Kidney (tissue), 22 donors: ENCODE measurements at places on chromosomes 4 and X.

DNA sequence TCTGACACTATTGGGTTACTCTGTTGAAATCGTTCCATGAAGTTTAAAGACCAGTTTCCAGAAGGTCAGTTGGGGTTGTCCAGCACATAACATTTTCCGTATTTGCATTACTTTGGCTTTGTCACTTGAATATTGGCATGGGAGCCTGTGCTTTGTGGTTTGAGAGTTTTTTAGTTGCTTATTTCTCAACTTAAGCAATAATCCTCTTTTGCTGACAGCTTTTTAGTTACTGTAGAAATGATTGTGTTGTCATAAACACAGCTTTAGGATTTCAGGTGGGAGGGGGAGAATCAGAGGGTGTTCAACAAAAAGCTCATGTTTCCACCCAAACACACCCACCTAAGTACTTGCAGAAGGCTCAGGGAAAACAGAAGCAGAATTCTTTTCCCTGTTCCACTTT, 210.7 kb upstream of the TLL1 start:
- no peak for DNase-seq

- DNase-seq, result no peak
These were observed 22.9 kb downstream of the FHL1 start for GRCh38 chrX:136170139-136170800.

DNA sequence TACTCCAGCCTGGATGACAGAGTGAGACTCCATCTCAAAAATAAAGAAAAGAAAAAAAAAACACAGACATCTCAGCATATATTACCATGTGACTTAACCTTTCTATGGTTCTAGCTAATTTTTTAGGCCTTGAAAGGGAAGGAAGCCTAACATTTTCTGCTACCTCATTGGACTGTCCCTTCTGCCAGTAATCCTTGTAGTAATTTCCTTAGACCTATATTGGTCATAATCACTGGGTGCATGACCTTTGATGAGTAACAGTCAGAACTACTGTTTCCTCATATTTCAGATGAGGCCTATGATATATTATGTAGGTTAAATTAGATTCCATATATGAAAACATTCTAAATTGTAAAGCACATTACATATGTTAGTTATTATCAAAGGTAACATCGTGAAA, 9.6 kb downstream of the XIAP start:
- no peak for DNase-seq

GRCh38 chrX:112651766-112652165, 28.0 kb downstream of the LHFPL1 start:
- DNase-seq, result no peak

DNA sequence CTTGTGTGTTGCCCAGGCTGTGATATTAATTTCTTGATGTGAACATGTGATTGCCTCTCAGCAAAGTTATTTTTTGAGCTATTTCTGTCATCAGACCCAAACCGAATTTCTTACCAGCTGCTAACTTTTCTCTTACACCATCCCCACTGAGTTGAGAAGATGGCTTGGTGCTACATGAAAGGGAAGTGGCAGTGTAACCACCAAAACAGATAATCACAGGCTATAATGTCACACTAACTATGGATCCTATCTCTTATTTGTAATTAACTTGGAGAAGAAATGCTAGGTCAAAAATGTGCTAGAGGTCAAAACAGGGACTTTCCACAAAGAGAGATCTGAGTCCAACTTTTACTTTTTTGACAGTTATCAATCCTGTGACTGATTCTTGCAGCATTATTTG, 43.8 kb downstream of the ELOVL6 start:
- no peak for DNase-seq

- peak; percentile 12 for DNase-seq
These were observed 101.2 kb downstream of the ZNF674 start for GRCh38 chrX:46444011-46444410.

GRCh38 chr4:157389741-157390140, 169.2 kb downstream of the GRIA2 start:
- DNase-seq, result no peak

DNA sequence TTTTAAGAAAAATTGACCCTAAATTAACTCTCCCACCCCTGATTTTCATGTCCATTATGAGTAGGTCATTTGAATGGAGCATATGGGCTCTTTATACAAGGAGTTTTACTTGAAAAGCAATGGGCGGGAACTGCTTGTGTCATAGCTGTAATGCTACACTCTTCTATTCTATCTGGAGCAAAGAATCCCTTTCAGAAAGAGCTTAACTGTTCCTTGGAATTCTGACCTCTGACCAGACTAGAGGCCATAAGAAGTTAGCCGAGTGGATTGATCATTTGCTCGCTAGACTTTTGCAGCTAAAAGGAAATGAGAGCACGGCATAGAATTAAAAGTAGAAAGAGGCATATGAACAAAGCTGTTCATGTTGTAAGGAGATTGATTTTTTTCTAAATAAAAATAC, 79.1 kb downstream of the DOCK11 start:
- peak; percentile 17 for DNase-seq

- DNase-seq, result no peak
These were observed 200.4 kb downstream of the DACH2 start for GRCh38 chrX:86348669-86349068.

DNA sequence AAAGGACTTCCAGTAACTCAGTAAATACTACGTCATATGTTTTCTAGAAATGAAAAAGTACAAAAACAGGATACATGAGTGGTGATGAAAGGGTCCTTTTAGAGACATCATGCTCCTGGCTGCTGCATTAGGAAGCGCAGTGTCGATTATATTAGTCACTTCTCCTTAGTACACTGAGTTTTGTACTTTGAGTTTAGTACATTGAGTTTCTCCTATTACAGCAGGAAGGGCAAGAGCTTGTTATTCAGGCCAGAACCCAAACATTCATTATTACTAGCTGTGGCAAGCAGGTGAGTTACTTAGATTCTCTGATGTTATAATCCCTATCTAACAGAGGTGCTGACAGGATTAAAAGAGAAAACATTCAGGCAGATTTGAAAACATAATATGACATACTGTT, 21.3 kb downstream of the RPGR start:
- DNase-seq, result no peak

- DNase-seq, result no peak
These were observed 96.3 kb downstream of the IQCM start for GRCh38 chr4:149719357-149719756.

DNA sequence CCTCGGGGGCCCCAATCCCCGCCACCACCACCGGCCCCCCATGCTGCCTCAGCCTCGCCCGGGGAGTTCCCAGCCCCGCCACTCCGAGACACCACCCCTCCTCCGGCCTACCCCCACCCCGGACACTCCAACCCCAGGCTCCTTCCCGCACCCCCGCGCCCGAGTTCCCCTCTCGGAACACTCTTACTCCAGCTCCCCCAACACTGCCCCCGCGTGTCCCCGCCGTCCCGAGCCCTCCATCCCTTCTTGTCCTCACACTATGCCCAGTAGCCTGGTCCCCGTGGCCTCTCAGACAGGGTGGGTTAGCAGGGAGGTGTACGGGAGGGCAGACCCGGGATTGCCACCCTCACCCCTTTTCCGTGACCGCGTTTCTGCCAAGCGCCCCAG, 276.1 kb downstream of the BCOR start:
- DNase-seq, result no peak

GRCh38 chr4:109007976-109008375, 245.1 kb upstream of the ETNPPL start:
- DNase-seq, result no peak

- DNase-seq, result no peak
These were observed 618.6 kb downstream of the CENPC start for GRCh38 chr4:66926687-66927086.

DNA sequence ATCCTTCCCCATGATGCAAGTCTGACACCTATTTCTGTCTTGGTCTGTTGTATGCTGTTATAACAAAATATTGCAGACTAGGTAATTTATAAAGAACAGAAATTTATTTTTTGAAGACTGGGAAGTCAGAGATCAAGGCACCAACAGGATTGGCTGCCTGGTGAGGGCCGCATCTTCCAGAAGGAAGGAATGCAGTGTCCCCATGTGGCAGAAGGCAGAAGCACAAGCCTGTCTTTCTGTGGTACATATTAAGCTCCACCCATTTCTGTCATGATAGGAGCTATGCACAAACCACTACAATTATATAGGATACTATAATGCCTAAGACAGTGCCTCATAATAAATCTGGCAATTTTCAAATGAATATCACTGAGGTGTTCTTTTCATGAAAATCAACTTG, 502.3 kb upstream of the DIAPH2 start:
- DNase-seq, result no peak

DNA sequence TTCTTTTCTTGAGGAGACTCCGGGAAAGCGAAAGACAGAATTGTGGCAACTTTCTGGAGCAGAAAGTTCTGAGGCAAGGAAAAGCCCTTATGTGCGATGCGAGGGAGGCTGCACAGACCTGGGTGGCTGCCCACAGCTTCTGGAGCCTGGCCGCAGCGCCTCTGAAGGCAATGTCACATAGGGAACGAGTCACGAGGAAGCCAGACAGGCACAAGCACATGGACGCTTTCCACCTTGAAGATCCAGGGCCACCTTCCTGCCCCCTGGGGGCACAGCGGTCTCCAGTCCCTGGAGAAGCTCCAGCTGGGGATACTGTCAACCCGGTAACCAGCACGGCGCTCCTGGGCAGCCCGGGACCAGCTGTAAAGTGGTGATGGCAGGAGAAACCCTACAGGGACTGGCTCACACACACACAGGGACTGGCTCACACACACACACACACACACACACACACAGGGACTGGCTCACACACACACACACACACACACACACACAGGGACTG, 69.8 kb downstream of the MTNR1A start:
- DNase-seq, result peak; percentile 45

GRCh38 chr4:87046121-87046551, 111.3 kb downstream of the AFF1 start:
- DNase-seq, result no peak

DNA sequence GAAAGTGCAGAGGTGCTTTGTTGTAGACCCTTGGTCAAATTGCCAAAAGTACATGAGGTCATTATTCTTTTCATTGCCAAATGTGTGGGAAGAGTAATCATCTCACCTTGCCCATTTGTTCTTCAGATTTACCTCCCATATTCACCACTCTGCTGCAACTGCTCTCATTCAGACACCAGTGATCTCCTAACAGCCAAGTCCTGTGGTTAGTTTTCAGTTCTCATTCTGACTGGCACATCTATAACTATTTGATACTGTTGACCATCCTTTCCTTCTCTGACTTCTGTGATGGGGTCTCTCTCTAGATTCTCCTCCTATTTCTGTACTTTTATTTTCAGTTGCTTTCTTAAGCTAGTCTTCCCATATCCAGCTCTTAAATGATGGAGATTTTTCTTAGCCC, 39.8 kb downstream of the GRIA3 start:
- no peak for DNase-seq

DNA sequence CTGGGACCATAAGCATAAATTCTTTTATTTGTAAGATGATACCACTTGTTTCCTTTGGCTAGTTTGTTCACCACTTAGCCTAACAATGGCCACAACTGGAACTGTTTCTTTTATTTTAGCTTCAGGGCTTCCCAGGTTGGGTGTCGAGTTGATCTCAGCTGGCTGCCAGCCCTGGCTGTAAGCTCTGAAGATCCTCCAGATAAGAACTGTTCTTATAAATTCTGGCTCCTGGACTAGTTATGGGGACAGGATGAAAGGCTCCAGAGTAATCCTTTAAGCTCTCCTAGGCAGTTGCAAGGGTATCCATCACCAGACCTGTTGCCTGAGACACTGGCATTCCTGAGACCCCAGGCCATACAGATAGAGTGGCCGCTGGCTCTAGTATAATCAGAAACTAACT, 129.4 kb upstream of the ACSL4 start:
- DNase-seq, result no peak
